ENCODE measurements at places on chromosomes 12 and 14. TPM values are rescaled to one million over a fixed set of nuclear protein-coding genes. Genes with fewer than 3 reads are reported as not detected.
A peak's percentile ranks its signal among the peaks of the same experiment; 100 is the strongest.

DNA sequence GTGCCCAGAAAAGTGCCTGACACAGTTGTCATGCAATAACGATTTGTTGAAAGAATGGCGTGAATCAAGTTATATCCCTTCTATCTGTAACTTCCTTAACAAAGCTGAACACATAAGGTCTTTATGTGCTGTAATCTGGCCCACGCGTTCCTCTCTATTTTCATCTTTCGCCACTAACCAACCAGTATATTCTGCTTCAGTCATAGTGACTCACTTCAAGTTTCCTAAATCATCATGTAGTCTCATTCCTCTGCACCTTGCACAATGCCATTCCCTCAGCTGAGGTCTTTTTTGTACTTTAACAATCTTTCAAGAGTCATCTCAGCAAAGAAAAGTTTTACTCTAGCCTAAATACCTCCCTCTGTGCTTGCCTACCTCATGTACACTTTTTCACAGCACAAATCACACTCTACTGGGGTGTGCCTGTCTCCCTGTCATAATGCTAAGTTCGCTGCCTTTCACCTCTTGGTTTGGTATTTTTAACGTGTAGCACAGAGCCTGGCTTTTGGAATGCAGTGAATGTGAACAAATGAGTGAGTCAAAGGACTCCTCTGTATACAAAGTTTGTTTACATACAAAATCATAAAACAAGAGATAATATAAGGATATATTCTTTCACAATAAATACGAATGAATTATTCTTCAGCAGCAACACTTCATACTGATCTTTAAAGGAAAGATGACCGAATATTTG, 2.9 kb upstream of the CMAS start:
- DNase-seq, result no peak

DNA sequence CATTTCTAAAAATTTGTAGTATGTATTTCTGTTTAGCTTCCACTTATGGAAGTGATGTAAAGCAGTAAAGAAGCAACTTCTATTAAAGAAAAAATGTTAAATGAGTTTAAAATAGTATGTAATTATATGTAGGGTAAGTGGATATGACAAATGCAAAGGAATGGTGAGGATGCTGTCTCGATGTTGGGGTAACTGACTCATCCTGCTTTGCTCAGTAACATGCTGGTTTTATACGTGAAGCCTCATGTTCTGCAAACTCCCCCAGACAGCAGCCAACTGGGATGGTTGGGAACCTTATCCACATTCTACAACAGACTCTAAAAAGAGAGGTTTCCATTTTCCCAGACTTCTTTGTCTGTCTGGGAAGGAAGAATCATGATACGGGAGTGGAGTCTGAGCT, 1006.4 kb upstream of the TMEM132C start:
- no peak for DNase-seq

- no peak for DNase-seq
Observed at GRCh38 chr12:99611599-99611998, 36.0 kb upstream of the GARIN6 start.

DNA sequence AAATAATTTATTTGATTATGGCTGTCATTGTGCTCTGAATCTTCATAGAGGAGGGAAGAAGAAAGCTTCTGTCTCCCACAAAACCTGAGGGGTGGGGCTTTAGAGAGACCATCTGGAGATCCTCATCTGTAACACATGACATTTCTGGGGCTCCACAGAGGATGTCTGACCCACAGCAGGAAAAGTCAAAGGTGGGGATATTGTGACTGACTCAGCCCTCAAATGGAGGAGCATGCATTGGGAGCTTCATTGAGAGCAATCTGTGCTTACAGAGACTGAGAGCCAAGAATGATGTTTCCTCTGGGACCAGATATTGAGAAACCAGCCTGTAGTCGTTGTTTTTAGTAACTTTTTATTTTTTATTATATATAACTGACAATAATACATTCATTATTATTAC, 158.7 kb downstream of the SYT1 start:
- no peak for DNase-seq

DNA sequence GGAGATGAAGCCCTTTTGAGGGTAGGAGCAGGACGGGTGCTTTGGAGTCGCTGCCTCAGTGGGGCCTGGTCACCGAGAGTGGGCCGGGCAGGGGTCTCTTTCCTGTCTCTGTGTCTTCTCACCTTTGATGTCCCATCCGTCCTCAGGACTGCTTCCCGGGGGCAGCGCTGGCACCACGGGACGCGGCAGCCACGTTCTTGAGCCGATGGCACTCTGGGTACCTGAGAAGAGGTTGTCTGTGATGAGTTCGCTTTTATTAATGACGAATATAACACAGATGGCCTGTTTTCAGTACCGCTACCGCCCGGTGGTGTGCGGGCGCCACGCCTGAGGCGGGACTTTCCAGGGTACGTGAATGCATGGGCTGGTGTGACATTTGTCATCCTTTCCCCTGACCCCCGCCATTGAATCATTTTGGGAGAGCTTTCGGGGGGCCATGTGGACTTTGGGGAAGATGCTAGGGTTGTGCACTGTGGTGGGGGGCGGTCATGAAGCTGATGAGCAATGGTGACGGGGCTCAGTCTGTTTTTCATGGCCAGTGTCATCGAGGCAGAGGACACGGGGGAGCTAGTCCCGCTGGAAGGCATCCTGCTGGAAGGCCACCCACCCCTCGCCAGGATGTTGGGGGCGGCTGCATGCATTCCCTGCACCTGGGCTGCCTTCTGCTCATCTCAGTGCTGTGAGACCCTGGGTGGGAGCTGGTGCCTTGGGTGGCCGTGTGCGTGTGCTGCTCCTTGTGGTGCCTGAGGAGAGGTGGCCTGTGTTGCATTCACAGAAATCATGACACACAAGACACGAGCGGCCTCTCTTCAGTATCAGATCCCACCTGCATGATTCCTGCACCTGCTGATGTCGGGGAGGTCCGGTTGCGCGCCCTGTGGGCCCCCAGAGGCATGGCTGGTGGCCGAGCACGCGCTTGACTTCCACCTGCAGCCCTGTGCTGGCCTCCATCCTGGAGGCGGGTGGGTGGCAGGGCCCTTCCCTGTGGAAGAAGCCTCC, 162.5 kb upstream of the RTL1 start:
- no peak for DNase-seq

- peak; percentile 40 for DNase-seq
Observed at GRCh38 chr14:53432378-53432802, 279.3 kb upstream of the DDHD1 start.

DNA sequence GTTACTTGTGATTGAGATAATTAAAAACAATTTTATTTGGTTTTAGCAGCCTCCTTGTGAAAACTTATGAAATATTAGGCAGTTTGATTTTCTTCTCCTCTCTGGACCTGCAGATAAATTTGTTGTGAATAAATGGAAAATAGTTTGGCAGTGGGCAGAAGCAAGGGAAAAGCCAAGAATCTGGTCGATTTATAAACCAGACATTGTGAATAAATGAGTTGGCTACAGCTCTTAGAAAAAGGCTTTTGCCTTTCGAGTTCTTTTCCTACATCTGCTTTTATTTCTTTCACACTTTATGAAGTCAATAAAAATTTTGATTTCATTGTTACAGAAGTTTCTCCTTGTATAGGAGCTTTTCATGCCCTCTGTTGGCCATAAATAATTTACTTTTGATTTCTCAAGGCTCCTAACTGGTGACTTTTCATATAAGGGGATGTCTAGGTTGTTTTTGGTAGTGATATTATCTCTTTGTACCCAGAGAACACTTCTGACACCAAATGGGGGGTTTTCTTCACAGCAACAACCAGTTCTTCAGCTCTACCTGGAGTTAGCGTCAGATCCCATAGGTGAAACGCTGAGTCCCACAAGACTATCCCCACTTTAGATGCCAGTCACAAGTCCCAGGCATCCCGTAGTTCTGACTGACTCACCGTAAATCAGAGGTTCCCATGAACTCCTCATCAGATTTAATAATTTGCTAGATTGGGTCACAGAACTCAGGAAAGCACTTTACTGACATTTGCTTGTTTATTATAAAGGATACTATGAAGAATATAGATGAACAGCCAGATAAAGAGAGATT, 136.5 kb upstream of the DNM1L start:
- no peak for DNase-seq

GRCh38 chr12:111251058-111251730, 117.7 kb downstream of the PHETA1 start:
- DNase-seq, result no peak

- DNase-seq, result no peak
Observed at GRCh38 chr12:2212537-2212936, 159.8 kb downstream of the CACNA1C start.

DNA sequence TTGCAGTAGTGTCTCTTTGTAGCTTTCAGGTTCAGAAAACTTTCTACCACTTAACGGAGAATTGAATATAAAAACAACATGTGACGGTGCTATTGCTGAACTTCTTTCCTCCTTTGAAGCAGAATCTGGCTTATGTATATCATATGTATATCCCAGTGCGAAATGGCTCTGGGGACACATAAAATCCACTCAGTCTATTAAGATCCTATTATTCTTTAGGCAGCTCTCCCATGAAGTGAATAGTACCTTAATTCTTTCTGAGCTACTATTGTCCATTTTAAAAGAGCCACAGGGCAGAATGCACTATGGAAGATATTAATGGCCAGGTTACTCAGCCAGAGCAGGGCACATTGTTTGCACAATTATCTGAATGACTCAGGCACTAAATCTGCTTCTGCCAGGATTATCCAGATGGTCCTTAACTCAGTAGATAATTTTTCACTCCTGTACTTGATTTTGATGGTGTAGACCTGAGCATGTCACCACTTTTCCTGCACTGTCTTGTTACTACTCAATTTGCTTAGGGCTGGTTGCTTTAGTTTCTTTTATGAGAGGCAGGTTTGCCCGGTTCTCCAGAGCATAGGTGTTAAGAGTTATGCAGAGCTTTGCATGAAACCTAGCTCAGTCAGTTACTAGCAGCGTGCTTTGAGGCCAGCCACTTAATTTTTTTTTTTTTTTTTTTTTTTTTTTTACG, 5.5 kb downstream of the CNTN1 start:
- DNase-seq, result no peak

- no peak for DNase-seq
Observed at GRCh38 chr12:109105176-109105575, 7.8 kb downstream of the UNG start.

DNA sequence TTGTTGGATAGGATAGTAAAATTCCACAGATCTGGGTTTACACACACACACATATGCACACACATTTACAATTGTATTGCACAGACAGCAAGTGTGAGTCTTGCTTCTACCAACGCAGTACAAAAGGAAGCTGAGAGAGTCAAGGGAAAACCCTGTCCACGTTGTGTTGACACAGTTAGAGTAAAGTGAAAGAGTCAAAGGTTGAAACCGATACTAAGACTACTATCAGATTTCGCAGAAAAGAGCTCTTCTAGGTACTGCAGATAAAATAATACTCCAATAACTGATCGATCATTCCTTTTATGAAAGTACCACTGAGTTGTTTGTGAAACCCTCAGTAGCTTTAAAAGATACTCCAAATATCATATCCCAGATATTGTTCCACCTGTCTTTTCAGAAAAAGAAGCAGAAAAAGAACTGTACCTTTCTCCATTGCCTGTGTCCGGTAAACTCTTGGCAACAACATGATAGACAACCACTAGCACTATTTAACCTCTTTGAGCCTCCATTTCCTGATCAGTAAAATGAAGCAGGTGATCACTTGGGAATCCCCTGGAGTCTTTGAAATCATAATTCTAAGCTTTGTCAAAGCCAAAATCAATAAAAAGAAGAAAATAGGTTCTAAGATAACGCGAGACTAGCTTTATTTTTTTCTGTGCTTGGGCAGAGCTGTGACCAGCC, 224.6 kb upstream of the FOXN3 start:
- DNase-seq, result no peak

GRCh38 chr12:67981287-67982162, 7.7 kb upstream of the IFNG-AS1 start:
- DNase-seq, result peak; percentile 81

GRCh38 chr14:69345402-69345801, 52.7 kb downstream of the ERH start:
- DNase-seq, result no peak

DNA sequence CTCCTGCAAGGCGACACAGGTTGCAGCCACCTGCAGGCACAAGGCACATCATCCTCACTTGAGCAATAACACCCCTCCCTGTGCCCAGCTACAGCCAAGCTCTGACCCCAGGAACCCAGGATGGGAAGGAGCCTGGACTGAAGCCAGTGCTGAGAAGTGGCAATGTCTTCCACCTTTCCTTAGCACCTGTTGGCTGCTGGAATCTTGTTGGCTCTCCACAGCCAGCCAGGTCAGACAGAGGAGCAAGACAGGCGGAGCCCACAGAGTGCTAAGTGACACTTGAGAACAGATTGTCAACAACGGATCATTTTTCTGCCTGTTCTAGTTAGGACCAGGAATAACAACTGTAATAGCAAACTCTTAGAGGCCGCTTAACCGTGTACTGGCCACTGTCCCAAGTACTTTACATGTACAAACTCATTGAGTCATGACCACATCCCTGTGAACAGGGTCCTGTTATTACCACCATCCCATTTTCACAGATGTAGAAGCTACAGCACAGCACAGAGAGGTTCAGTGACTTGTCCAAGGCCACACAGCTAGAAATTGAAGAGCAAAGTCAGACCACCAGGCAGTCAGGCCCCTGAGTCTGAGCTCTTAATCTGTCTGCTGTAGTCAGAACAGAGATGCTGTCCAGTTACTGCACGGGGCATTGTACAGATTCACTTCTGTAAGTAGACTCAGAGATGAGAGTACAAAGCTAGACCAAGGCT, 45.6 kb downstream of the RNFT2 start:
- DNase-seq, result no peak

DNA sequence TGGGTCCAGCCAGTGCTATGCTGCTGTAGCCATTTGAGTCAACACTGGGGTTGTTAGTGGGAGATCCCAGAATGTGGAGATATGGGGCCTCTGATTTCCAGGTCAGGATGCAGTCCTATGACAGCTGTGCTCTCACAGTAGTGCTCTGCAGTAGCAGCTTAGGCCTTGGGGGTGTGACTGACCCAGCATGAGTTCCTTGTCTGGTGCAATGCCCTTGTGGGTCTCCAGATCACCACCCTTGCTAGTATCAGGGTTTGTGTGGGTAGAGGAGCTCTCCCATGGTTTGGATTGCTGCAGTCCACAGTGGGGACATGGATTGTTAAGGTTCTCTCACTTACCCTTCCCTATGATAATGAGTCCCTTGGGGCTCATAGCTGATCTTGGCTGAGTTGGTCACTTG, 113.7 kb downstream of the RAD51B start:
- DNase-seq, result no peak

- DNase-seq, result no peak
Observed at GRCh38 chr12:132605892-132606291, 4.5 kb downstream of the LRCOL1 start.

KLRK1 gene
- 2.3 TPM for total RNA-seq

GLRX5 gene
- 60.1 TPM for total RNA-seq

TMEM116 gene
- total RNA-seq, result 6.8 TPM

SELPLG gene
- 1.2 TPM for total RNA-seq

ZCRB1 gene
- total RNA-seq, result 68.1 TPM

TGM1 gene
- 5.6 TPM for total RNA-seq

SMIM41 gene
- not detected for total RNA-seq

SYT1 gene
- 44.9 TPM for total RNA-seq

FGF6 gene
- not detected for total RNA-seq

CYP27B1 gene
- 11.6 TPM for total RNA-seq

LRTM2 gene
- 0.07 TPM for total RNA-seq

OR4K5 gene
- total RNA-seq, result not detected

NTN4 gene
- total RNA-seq, result 4.3 TPM

PIK3C2G gene
- not detected for total RNA-seq

AGAP2 gene
- total RNA-seq, result 15.8 TPM

Data from HCT116 (cell line).